ENCODE measurements at places on chromosomes 5 and 9. TPM values are rescaled to one million over a fixed set of nuclear protein-coding genes. Genes with fewer than 3 reads are reported as not detected.

Gene CDK7
- total RNA-seq = 9.2 TPM

Gene TEK
- total RNA-seq = 2.2 TPM

Gene KIF4B
- not detected for total RNA-seq

Gene ZNF366
- 0.41 TPM for total RNA-seq

Gene EIF4E1B
- total RNA-seq = not detected

Gene ANKRD33B
- total RNA-seq = 1.5 TPM

Gene SGCD
- 0.38 TPM for total RNA-seq

Gene ZDHHC11
- 3.6 TPM for total RNA-seq
